Thoracic aorta (tissue), 2 donors: ENCODE measurements at places on chromosomes 7 and 10.

DNA sequence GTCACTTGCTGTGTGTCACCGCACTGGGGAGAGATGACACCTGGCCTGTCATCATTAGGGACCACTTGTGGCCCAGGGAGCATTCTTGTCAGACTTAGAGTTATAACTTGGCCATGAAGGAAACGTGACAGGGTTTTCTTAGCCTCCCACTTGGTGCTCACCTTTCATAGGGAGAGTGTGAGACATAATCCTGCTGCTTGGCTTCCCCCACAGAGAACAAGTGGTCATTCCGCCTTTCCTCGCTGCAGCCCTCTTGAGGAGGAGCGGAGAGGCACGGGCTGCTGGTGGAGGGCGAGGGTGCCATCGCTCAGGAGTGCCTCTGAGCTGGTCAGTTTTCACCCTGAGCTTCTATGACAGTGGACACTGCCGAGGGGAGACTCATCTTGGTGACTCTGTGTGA is 125.0 kb upstream of the GJD4 start:
- DNase-seq: no peak

- DNase-seq: no peak
Observed at GRCh38 chr10:3139216-3139910, 33.2 kb downstream of the PITRM1 start.

GRCh38 chr10:103232131-103232673 is 13.5 kb upstream of the RPEL1 start:
- no peak for DNase-seq

- DNase-seq: no peak
Observed at GRCh38 chr10:114077347-114077746, 33.7 kb downstream of the ADRB1 start.

DNA sequence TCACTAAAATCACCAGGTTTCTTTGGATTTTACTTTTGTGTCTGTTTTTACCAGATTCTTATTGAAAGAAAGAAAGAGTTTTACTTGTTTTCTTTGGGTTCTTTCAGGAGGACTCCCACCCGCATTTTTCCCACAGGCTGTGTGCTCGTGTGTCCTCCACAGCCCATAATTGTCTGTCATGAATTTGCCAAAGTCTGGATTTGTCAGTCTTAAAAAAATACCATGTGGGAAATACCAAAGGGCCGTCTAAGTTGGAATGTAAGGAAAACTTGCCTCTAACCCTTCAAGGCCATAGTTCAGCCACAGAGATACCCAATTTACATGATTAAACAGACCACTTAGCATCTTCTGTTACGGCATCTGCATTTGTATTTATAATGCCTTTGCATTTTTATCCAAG is 41.3 kb upstream of the INHBA start:
- no peak for DNase-seq

DNA sequence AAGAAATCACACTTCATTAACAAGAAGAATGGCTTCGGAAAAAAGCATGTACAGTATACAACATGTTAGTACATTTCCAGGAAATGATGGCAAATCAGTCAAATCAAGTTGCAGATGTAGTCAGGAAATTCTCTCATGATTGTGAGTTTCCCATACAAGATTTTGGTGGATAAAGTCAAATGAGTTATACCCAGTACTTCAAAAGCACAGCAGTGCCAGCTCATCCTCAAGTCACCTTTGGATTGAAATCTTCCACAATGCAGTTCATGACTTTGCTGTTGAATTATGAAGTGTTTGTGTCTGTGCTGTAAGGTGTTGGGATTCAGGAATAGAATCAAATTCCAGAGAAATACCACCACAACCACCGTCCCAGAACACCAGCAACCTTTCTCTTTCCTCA is 301.3 kb upstream of the BMPER start:
- DNase-seq: no peak

DNA sequence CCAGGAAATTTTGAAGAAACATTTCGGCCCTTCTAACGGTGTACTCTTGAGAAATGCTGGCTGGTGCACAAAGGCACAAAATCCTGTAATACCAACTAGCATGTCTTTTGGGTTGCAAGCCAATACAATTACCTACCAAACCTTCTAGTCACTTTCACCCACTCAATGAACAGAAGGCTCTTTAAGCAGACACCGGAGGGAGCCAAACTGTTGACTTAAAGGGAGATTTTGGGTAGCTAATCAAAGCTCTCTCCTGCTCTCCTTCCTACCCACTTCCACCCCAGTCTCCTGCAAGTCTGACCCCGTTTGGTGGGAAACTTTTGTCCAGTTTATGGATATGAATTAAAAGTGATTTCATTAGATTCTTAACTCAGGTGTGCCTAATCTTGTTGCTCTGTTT is 24.0 kb downstream of the GRM3 start:
- DNase-seq: no peak

- no peak for DNase-seq
Observed at GRCh38 chr7:23443974-23444373, 26.3 kb downstream of the IGF2BP3 start.

GRCh38 chr10:130635528-130635927 is 499.3 kb downstream of the GLRX3 start:
- no peak for DNase-seq

- no peak for DNase-seq
Observed at GRCh38 chr10:368579-369220, 233.4 kb downstream of the ZMYND11 start.

DNA sequence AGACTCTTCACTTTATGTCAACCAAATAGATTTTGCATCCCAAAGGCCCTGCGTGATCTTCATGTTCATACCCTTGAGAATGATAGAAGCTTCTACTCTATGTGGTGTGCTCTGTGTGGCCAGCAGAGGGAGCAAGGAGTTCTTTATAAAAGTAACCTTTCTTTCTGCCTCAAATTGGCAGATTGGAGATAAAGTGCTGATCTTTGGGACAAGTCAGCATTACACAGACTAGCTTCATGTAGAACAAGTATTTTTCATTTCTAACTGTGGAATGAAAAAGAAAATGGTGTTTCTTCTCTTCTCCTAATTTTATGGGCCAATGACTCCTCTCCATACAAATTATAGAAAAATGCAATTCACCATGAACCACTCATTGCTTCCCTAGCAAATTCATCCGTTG is 1214.1 kb downstream of the SORCS1 start:
- DNase-seq: no peak

GRCh38 chr7:40760293-40760964 is 625.6 kb downstream of the SUGCT start:
- no peak for DNase-seq

DNA sequence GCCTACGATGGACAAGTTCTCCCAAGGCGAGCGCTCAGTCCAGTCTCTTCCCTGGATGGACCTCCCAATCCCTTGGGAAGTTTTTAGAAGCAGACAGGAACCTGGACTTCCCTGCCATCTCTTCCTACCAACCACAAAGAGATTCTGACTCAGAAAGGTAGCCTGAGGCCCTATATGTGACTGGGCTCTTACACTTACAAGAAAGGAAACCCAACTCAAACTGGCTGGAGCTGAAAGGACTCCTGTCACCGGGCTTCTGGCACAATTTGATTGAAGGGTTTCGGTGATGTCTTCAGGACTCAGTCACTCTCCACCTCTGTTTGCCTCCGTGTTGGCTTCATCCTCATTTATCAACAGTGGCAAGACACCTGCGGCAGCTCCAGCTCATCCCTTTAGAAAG is 3.7 kb upstream of the COL13A1 start:
- DNase-seq: no peak

DNA sequence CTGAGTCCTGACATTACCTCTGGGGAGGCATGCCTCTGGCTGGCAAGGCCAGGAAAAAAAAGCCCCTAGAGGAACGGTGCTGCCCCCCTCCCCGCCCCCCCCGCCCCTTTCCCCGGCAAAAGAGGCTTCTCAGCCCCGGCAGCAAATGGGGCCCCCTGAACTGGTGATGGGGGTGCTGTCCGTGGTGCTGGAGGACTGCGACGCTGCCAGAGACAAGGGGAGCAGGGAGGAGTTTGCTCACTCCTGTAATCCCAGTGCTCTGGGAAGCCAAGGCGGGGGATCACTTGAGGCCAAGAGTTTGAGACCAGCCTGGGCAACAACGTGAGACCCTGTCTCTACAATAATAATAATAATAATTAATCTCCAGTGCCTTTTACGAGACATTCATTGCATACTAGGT is 23.7 kb downstream of the SRRM3 start:
- no peak for DNase-seq

GRCh38 chr7:27172823-27173510 is 1.2 kb downstream of the HOXA10 start:
- no peak for DNase-seq

- no peak for DNase-seq
Observed at GRCh38 chr7:74042746-74043522, 15.0 kb downstream of the ELN start.

DNA sequence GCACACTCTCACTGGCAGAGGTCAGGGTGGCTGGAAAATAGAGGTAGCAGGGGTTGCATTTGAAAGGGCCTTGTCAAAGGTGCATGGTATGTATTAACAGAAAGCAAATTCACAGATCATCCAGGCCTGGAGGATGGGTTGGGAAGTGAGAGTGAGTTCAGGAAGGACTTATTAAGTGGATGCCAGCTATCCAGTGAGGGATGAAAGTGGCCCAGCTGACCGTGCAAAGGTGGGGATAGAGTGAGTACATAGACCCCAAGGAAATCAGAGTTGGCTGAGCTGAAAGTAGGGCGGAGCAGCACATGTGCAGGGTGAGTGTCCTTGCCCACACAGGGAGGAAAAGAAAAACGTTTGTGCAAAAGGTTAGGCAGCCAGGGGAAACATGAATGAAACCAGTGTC is 58.1 kb downstream of the HECW1 start:
- no peak for DNase-seq

GRCh38 chr10:84606428-84606827 is 278.0 kb downstream of the CCSER2 start:
- DNase-seq: no peak

DNA sequence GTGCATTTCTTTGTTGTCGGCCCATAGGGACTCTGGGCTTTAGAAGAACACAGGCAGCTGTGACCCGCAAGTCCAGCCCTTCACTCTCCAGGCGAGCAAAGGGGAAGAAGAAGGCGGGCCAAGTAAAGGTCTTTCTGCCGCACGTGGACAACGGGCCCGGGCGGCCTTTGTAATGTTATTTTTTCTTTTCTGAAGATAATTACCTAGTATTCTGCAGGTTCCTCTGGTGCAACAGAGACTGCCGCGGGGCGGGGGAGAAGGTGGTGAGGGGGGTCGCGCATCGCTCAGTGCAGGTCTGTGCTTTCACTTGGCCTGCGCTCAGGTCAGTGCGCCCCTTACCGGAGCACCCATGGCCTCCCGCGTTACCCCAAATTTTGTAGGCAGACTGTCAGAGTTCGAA is 7.1 kb upstream of the TBX20 start:
- DNase-seq: no peak

DNA sequence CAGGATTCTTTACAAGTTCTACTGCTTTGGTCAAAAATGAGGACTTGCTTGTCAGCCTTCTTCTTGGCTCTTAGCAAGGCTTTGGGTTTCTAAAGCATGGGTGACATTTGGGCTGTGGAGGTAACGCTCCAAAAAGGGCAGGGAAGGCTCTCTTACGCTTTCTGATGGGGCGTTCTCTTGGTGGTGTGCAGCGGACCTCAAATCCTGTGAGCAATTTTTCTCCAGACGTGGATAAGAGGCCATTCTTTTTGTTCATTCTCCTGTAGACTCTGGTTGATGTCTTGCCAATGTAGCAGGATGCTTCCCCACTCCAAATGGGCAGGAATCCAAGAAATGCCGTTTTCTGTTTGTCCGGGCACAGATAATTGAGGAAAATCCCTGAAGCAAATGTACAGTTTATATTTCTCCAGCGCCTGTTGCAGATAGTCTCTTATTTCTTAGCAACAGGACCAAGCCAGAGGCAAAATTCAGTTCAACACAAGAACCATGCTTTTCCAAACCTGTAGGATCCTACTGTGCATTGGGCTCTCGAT is 138.4 kb upstream of the NFE2L3 start:
- DNase-seq: no peak

DNA sequence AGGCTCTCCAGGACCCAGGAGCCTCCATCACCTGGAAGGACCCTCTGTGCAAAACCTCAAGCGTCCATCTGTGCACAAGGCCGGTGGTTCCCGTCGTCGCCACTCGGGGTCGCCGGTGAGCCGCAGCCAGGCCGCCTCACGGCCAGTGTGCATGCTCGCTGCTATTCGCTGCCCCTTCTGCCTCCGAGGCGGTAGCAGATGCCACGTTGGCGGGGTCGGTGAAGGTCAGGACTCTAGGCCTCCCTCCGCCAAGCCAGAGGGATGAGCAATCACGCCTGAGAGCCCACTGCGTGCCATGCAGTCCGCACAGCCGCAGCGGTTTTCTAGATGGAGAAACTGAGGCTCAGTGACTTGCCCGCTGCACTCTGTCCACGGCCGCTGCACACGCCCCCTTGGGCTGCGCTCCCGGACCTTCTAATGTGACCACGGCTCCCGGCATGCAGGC is 5.7 kb downstream of the UPK3B start:
- no peak for DNase-seq

- DNase-seq: no peak
Observed at GRCh38 chr10:130363051-130363450, 226.9 kb downstream of the GLRX3 start.
